T-helper 1 cell (primary cell): ENCODE measurements at places on chromosomes 7 and 10.

DNA sequence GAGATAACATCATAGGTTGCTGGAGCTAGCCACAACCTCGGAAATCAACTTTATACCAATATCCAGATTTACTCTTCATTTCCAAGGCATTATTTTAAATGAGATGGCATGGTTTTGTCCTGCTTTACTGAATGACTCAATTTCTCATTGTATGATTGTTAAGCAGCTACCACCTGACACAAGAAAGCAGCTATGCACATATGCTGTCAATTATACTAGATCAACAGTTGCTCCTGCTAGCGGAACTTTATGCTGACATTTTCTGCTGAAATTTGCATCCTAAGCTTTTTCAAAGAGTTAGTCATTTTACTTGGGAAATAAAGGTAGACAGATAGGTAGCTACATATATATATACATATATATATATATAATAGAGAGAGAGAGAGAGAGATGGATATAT, 8.9 kb upstream of the CH25H start:
- no peak for DNase-seq

DNA sequence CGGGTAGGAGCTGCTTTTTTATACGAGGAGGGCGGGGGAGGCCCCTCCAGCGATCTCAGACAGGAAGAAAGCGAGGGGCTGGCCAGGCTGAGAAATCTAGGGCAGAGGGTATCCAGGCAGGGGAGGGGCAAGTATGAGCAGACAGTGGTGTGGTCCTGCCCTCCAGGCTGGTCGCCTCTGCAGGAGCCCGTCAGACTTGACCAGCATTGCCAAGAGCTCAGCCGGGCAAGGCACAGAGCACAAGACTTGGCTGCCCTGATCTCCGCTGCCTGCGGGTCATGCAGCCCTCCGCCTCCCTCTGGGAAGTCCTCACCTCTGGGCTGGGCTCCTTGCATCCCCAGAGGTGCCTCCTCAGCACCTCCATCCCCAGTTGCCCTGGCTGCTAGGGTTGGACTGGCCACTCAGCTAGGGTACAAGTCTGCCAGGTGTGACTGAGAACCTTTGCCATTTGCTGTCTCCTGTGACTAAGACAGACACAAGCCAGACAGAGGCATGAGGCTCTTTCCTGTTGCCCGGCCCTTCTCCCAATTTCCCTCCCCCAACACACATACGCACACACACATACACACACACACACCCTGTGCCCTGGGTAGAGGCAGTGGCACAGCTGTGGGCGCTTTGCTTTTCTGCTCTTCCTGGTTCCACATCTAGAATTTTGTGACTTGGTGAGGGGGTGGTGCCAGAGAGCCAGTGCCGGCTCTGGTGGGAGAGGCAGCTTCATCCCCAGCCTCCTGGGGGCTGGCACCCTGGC, 59.1 kb upstream of the PPIF start:
- DNase-seq, result no peak

- DNase-seq, result no peak
Observed at GRCh38 chr7:86900886-86901285, 158.6 kb downstream of the ELAPOR2 start.

GRCh38 chr7:1632916-1633785, 36.9 kb upstream of the ELFN1 start:
- no peak for DNase-seq

DNA sequence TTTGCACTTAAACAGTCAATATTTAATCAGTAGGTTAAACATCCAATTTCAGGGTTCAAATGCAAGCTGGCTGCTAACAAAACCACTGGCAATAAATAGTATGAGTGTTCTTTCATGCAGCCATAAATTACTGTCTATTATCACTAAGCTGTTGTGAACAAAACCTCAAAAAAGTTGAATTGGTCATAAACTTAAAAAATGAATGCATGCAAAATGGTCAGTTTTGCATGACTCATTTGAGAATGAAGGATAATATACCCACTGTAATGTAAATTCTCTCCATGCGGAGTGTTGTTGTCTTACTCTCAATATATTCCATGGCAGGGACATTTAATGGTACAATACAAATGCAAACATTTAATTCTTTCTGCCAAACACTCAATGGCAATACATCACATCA, 226.4 kb downstream of the MAGI2 start:
- DNase-seq, result no peak

DNA sequence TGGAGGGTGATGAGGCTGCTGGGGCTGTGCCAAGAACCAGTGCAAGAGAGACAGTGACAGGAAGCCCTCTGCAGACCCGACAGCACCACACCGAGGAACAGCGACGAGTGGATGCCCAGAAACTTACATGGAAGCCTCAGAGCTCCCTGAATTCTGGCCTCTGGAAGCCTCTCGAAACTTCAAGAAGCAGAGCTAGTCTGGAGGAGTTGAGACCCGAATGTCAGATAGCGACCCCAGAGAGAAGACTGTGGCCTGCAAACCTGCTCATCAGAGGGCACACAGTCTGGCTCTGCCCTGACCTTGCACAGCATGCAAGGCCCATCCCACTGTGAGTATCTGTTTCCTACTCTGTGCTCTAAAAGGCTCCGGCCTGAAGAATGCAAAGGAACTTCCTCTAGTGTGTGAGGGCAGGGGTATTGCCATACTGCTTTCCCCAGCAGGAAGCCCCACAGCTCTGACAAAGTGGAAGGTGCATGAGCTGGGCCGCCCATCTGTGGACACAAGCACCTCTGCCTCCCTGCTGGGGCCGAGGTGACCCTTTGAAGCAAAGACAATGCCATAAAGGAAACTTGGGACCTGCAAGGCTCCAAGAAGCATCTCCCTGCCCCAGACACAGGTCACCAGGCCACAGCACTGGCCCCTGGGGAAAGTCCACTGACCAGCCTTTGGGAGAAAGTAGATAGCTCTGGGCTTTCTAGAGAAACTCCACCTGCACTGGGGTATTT, 10.5 kb upstream of the C10orf71 start:
- no peak for DNase-seq

DNA sequence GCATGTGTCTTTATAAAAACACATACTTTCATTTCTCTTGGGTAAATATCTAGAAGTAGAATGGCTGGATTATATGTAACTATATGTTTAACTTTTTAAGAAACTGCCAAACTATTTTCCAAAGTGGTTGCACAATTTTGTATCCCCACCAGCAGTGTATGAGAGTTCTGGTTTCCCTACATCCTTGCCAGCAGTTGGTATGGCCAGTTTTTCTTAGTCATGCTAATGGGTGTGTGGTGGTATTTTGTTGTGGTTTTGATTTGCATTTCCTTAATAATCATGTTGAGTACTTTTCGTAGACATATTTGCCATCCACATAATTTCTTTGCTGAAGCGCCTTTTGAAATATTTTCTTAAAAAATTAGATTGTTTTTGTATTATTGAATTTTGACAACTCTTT, 60.3 kb downstream of the NEUROG3 start:
- no peak for DNase-seq

DNA sequence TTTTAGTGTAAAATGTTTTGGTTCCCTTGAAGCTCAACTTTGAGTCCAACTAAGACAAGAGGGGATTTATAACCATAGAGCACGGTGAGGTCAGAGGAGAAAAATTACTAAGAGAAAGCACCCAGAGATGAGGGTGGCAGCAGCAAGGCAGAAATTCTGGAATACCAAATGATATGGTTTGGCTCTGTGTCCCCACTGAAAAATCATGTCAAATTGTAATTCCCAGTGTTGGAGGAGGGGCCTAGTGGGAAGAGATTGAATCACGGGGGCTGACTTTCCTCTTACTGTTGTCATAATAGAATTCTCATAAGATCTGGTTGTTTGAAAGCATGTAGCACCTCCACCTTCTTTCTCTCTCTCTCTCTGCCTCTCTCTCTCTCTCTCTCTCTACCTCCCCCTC, 19.4 kb upstream of the AKR1C1 start:
- DNase-seq, result no peak

DNA sequence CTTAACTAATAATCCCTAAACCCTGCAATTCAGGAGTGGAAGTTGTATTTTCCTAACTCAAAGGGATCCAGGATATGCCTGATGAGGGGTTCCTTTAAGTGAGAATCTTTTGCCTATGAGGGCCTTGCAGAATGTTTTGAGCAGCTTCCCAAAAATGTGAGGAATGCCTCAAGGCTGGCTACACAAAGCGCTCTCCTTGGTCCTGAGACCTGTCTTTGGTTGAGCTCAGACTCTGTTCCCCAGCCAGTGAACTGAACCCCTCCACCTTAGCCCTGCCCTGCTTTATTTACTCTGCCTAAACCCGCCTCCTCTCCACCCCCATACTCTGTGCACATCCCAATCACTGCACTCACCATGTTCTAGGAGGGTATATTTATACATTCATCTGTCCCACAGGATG, 108.6 kb downstream of the NRCAM start:
- no peak for DNase-seq

- peak; percentile 43 for DNase-seq
Observed at GRCh38 chr10:11863353-11864109, 40.4 kb downstream of the PROSER2 start.

DNA sequence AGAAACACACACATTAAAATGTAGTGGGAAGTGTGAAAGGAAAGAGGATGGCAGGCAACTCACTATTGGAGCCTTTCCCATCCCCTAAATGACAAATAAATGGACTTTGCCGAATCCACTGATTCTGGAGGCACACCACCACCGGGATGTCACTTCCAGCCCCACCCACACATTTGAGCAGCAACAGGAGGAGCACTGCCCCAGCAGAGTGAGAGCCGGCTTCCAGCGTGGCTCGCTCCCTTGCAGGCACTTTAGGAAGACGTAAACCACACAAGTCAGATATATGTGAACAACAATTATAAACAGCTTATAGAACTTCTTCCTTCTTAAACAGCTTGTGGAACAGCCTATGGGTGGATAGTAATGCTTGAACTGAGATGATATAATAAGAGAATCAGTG, 191.0 kb downstream of the DGKI start:
- DNase-seq, result no peak

GRCh38 chr10:102678842-102679289, 34.6 kb downstream of the TRIM8 start:
- no peak for DNase-seq

- DNase-seq, result no peak
Observed at GRCh38 chr10:7744307-7744706, 41.2 kb downstream of the ITIH2 start.

GRCh38 chr7:124764847-124765400, 668 bp downstream of the GPR37 start:
- no peak for DNase-seq

DNA sequence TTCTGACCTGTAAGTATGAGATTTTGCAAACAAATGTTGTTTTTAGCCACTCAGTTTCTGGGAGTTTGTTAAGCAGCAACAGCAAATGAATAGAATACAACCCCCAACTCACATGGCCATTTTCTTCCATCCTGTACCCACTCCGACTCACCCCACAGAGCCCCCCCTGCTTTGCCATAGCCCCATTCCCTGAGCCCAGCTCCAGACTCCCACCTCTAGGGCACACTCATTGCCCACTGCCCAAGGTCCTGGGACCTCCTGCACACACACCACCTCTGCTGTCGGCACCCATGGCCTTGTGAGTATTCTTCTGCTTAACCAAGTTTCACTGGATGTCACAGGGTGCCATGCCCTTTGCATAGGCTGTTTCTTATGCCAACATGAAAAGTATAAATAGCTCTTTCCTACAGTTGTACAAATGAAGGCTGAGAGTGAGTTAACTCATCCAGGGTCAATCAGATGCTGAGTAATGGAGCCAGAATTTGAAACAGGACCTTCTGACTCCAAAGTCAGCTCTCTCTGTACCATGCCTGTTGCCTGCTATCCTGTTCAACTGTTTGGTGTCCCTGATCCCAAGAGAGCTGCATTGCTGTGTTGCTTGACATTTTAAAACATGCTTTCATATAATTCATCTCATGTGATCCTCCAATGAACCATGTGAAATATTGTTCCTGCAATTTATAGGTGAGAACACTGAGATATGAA, 367.8 kb upstream of the ZMIZ1 start:
- no peak for DNase-seq

- DNase-seq, result no peak
Observed at GRCh38 chr10:5595994-5596471, 70.4 kb downstream of the ASB13 start.

DNA sequence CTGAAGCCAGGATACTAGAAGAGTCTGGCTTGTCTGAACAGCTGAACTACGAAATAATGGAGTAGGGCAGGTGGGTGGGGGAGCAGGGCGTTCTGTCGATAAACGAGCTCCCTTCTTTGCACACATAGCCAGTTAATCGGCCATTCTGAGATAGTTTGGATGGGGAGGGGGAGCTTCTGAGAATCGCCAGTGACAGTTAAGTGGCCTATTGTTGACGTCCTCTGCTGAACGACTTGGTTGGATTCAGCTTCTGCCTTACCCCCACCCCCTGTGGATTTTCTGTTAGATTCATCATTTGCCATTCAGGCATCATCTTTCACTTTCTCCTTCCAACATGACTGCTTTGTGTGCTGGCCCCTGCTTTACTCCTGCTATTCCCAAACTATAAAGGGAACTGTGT, 520 bp downstream of the CPA5 start:
- no peak for DNase-seq

DNA sequence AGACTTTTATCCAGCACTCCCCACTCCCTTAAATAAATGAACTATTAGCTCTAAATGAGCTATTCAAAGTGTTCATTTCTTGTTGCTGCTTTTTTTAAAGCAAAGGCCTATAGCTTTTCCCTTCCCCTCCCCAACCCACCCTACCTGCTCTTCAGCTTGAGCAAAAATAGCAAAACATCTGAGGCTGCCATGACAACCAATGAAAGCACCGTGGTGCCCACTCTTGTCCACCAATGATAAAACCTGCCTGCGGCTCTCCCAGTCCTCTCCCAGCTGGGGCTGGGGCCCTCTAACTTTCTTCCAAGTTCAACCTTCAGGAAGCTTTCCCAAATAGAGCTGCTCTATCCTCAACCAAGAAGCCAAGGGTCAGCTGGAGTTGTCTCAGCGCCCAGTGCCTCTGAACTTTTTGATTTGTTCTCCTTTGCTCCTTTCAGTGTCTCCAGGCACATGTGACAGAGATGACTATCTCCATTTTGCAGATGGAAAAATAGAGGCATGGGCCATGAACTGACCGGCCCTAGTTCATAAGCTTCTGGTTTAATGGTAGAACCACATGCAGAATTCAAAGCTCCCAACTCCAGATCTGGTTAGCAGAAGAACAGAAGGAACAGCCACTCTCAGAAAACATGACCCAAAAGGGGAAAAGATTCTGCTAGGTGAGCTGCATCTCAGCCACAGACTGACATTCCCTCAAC, 47.7 kb downstream of the PIK3AP1 start:
- DNase-seq, result no peak

- no peak for DNase-seq
Observed at GRCh38 chr10:83666762-83667161, 472.5 kb upstream of the GHITM start.

- no peak for DNase-seq
Observed at GRCh38 chr7:135349746-135350145, 116.1 kb downstream of the STRA8 start.

DNA sequence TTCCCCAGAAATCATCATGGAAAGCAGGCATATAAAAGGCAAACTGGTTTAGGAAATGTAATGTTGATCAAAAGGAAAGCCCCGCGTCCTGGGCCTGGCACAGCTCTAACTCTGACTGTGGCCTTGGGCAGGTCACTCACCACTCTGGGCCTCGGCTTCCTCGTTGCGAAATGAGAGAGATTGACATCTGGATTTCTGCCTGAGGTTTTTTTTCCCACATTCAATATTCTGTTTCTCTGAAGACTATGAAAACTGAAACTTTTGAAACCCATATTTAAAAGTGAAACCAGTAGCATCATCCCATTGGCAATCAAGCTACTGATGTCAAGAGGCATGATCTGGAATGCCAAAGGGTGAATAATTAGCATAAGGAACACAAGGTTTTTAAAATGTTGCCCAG, 369.7 kb upstream of the NPVF start:
- no peak for DNase-seq
